ENCODE measurements at places on chromosomes 5 and 9. TPM values are rescaled to one million over a fixed set of nuclear protein-coding genes. Genes with fewer than 3 reads are reported as not detected.

The RAPGEF6 gene
- 26.1 TPM for total RNA-seq

The PRSS3 gene
- not detected for total RNA-seq

The STC2 gene
- 35.0 TPM for total RNA-seq

The WNT8A gene
- total RNA-seq: 0.67 TPM

The HOMER1 gene
- 21.4 TPM for total RNA-seq

The NRG2 gene
- total RNA-seq: not detected

The ADCY2 gene
- total RNA-seq: 2.9 TPM

The ANAPC2 gene
- total RNA-seq: 43.1 TPM

The SEMA6A gene
- total RNA-seq: 5.6 TPM

The RNF183 gene
- 1.4 TPM for total RNA-seq

Measured in motor neuron (in vitro differentiated cells).